Ascending aorta (tissue), 2 donors: ENCODE measurements at places on chromosomes 2 and 18. TPM values are rescaled to one million over a fixed set of nuclear protein-coding genes. Genes with fewer than 3 reads are reported as not detected.

Gene NUP35
- total RNA-seq, result not detected

Gene SPDYA
- total RNA-seq, result 0.32 TPM

Gene PELI1
- total RNA-seq, result 140 TPM

GRCh38 chr2:189874586-189875320 is 90.5 kb downstream of the PMS1 start:
- no peak overlapping the region for H3K4me3 ChIP-seq
- H3K36me3 ChIP-seq, result peaks cover 8% of the 10 kb centered on the region
- no peaks in the 10 kb centered on the region for H3K27me3 ChIP-seq
- no peaks in the 10 kb centered on the region for H3K4me1 ChIP-seq

- no peak for DNase-seq
- H3K36me3 ChIP-seq, result no peaks in the 10 kb centered on the region
- H3K27ac ChIP-seq, result peak overlapping the region; percentile 82
- peaks cover 3% of the 10 kb centered on the region for H3K4me1 ChIP-seq
- H3K4me3 ChIP-seq, result no peak overlapping the region
- H3K27me3 ChIP-seq, result no peaks in the 10 kb centered on the region
These were observed 30.7 kb upstream of the PIEZO2 start for GRCh38 chr18:11179959-11180519.

DNA sequence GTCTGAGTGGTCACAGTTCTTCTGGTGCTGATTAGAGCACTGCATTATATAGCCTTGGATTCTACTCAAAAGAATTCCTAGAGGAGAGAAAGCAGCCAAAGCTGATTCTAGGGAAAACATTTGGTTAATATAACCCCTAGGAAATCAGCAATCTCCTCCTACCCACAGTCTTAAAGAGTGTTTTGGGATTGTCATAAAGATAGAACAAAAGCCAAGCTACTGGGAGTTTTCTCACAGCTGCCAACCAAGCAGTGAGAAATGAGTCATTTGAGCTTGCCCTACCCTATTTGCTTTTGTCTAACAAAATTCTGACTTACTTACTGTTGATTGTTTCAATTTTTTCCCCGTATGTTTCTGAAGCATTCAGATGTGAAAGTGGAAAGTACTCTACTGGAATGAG is 469.3 kb downstream of the PLCL1 start:
- DNase-seq, result no peak
- no peaks in the 10 kb centered on the region for H3K27me3 ChIP-seq
- H3K4me1 ChIP-seq, result no peaks in the 10 kb centered on the region
- H3K36me3 ChIP-seq, result no peaks in the 10 kb centered on the region
- no peak overlapping the region for H3K27ac ChIP-seq
- H3K4me3 ChIP-seq, result no peak overlapping the region

DNA sequence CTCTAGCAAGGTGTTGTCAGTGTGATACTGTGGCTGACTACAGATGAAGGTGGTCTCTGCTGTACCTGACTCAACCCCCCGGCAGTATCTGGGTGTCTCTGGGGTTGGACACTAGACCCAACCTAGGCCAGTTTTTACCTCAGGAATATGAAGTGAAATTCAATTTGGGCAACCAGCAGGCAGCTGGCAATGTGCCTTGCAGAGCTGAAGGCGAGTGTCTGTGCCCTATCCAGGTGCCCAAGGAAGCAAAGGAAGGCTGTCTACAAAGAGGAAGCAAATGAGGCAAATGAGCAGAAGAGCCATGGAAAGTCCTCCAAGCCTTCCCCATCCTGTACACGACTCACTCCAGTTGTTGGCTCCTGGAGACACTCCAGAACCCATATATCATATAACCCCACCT is 264.6 kb upstream of the AGAP1 start:
- no peak for DNase-seq
- no peak overlapping the region for H3K4me3 ChIP-seq
- H3K4me1 ChIP-seq, result no peaks in the 10 kb centered on the region
- H3K36me3 ChIP-seq, result no peaks in the 10 kb centered on the region
- H3K27ac ChIP-seq, result no peak overlapping the region
- peaks cover 6% of the 10 kb centered on the region for H3K27me3 ChIP-seq

DNA sequence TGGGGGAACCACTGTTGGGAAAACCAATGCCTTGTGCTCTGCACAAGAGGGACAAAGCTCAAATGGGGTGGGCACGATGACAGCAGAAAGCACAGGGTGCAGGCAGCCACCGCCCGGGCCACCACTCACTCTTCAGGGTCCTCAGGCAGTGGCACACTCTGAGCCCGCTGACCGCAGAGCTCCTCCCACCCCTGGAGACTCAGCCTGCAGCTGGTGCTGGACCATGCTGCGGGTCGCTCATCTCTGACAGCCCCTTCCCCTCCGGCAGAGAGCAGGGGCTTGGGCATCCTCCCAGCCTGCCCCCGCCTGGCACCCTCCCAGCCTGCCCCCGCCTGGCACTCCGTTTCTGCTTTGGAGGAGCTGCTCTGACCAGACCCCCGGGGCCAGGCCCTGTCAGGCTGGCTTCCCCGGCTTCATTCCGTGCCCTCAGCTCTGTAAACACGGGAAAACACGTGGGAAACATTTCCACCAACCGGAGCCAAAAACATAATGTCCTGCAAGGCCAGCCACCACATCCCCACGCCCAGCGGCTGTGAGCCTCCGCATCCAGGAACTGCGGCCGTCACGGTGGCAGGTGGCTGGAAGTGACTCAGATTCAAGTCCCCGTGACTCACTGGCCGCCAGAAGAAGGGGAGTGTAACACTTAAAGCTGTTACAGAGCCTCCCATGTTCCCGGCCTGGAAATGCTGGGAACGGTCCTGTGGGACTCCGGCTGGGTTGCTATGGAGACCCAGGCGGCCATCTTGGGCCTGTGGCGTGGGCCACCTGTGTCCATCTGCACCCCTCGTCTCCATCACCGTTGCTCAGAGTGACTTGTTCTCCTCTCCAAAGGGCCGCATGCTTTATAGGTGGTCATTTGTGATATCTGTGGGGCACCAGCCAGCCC is 6.8 kb upstream of the SNED1 start:
- peaks cover 84% of the 10 kb centered on the region for H3K4me1 ChIP-seq
- no peak overlapping the region for H3K4me3 ChIP-seq
- H3K27me3 ChIP-seq, result no peaks in the 10 kb centered on the region
- DNase-seq, result peak; percentile 95
- H3K36me3 ChIP-seq, result no peaks in the 10 kb centered on the region
